SK-MEL-5 (cell line): ENCODE measurements at places on chromosomes 7 and 10. TPM values are rescaled to one million over a fixed set of nuclear protein-coding genes. Genes with fewer than 3 reads are reported as not detected.

DNA sequence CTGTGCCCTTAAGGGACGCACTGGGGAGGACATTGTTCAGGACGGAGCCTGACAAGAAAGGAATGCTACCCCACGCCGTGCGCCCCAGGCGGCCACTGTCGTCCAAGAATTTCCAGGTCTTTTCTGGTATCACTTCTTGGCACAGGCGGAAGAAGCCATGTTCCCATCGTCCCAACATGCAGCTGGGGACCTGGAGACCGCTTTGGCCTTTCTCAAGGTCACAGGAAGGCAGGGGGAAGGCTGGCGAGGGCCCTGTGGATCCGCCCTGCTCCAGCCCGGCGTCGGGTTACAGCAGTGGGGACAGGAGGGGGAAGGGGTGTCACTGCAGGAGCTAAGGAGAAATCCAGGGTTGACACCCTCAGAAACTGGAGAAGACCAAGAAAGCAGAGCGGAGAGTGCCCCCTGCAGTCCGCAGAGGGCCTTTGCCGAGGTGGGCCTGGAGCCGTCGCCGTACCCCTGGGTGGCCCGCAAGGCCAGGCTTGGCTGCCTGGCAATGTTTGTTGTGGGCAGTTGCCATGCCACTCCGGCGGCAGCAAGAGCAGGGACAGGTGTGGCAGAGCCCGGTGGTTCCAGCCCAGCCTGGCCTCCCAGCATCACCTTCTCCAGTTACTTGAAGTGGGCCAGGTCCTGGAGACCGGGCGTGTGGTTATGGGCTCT, 104.1 kb downstream of the LHPP start:
- DNase-seq = peak; percentile 36

DNA sequence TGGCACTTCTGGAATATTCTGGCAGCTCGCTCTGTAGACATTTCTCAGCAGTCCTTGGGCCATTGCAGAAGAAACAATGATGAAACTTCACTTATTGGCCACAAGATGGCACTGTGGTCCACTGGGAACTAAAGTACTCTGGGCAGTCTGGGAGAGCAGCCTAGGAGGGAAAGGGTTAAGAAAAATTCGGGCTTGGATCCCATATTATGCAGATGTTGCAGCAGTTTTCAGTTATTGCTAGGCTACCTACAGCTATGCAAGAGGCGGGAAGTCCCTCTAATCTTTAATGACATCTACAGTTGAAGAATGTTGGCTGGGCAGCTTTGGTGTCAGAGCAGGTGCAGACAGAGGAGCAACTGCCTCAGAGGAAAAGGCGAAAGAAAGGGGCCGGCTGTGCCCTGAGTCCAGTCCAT, 201.7 kb upstream of the PRSS58 start:
- peak; percentile 88 for DNase-seq

DNA sequence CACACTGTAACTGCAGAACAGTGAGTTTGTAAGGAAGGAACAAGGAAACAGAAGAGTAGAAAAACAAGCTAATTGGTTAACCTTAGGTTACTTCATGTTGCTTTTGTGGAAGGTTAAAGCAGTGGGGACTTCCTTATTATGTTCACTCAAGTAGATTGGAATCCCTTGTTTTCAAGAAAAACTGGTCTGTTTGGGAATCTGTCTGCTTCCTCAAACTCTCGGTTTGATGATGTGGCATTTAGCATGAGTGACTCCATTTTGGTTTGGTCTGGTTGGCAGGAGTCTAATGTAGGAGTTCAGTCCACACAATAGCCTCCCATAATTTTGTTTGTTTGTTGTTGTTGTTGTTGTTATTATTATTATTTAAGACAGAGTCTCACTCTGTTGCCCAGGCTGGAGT, 3.8 kb upstream of the TRIM56 start:
- DNase-seq = no peak

- peak; percentile 60 for DNase-seq
Measured at GRCh38 chr10:27242951-27243551, 2.5 kb upstream of the ACBD5 start.

DNA sequence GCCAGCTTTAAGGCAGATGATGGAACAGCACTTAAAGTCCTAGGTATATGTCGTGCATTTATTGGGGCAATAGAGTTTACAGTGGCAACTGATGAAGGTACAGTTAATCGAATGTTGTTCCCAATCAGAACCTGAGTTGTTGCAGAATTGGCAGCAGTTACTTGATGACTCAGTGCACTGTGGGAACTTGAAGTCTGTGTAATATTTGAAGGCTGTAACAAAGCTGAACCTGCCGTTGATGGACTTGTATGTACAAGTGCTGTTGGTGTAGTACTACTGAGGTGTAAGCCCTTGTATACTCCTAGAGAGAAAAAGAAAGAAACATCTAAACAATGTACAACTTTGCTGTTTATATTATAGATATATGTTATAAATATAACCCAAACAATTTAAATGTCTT, 75.3 kb downstream of the EPC1 start:
- no peak for DNase-seq

DNA sequence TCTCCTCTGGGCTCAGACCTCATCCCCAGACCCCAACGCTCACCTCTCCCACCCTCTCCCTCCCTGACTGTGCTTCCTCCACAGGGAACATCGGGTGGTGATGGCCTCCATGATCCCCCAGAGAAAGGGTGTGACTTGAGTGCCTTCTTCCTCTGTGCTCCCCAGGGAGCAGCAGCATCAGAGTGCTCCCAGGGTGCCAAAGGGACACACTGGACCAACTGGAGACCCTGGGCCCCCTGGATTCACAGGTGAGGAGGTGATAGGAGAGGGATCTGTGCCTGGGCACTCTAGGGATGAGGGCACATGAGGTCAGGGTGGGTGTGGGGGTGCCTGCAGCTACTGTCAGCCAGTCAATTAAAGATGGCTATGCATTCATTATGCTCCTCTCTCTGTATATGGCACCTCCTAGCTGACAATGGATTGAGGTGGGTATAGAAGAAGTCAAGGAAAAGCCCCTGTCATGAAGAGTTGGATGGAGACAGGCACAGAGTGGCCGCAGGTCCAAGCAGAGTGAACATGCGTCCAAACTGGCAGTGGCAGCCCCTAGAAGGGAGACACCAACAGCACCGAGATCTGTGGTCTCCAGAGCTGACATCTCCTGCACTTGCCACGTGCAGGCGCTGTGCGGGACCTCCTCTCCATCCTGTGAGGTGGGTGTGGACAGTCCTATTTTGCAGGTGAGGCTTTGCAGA, 15.5 kb upstream of the VOPP1 start:
- no peak for DNase-seq

DNA sequence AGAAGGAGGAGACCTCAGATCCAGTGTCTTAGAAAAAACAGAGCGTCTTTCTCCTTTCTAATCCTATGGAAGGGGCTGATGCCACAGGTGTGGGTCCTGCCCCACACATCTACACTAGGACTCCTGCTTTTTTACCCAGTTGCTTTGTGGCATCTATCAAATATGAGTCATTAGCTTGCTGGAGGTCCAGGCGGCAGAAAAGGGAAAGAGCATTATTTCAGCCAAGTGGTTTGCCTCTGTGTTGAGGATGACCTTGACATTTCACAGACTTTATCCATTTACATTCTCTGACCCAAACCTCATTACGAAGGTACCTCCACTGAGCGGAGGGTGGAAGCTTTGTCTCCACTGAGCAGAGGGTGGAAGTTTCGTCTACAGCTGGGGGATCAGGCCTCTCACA, 308.4 kb upstream of the KLF6 start:
- no peak for DNase-seq

- DNase-seq = no peak
Measured at GRCh38 chr10:48938990-48939536, 577 bp downstream of the LRRC18 start.

The ASB10 gene
- total RNA-seq = not detected in 2 replicates

The AKR1B1 gene
- total RNA-seq = 85.0 and 94.1 TPM in 2 replicates

The KNDC1 gene
- 0.34 and 0.45 TPM in 2 replicates for total RNA-seq

The KLF14 gene
- total RNA-seq = 0.69 and 1.0 TPM in 2 replicates
